A549 treated with DMSO at 1 μM for 4 hours (cell line): ENCODE measurements at places on chromosomes 5 and 9. TPM values are rescaled to one million over a fixed set of nuclear protein-coding genes. Genes with fewer than 3 reads are reported as not detected.

The PELO gene
- 19.4 to 22.3 TPM (median 19.7 TPM) in 5 replicates for total RNA-seq

The CENPH gene
- 23.1 to 31.0 TPM (median 29.2 TPM) in 5 replicates for total RNA-seq

The CLIC3 gene
- total RNA-seq, result 2.2 to 2.7 TPM (median 2.6 TPM) in 5 replicates

The RNF145 gene
- total RNA-seq, result 131 to 164 TPM (median 139 TPM) in 5 replicates

The TSSK1B gene
- total RNA-seq, result not detected in 5 replicates

The PCDHGA2 gene
- 0.66 to 0.87 TPM (median 0.76 TPM) in 5 replicates for total RNA-seq

The SLIT3 gene
- 14.9 to 21.9 TPM (median 17.9 TPM) in 5 replicates for total RNA-seq

The CYFIP2 gene
- 15.2 to 25.0 TPM (median 22.1 TPM) in 5 replicates for total RNA-seq

The TMEM215 gene
- not detected in 5 replicates for total RNA-seq

The GHR gene
- total RNA-seq, result 0.01 to 0.03 TPM (median 0.02 TPM) in 3 of 5 replicates, not detected in the others

The NTRK2 gene
- 0.01 to 0.03 TPM (median 0.03 TPM) in 5 replicates for total RNA-seq

The TEX48 gene
- not detected in 5 replicates for total RNA-seq
